Substantia nigra (tissue), 51 donors: ENCODE measurements at places on chromosomes 12 and 14.

DNA sequence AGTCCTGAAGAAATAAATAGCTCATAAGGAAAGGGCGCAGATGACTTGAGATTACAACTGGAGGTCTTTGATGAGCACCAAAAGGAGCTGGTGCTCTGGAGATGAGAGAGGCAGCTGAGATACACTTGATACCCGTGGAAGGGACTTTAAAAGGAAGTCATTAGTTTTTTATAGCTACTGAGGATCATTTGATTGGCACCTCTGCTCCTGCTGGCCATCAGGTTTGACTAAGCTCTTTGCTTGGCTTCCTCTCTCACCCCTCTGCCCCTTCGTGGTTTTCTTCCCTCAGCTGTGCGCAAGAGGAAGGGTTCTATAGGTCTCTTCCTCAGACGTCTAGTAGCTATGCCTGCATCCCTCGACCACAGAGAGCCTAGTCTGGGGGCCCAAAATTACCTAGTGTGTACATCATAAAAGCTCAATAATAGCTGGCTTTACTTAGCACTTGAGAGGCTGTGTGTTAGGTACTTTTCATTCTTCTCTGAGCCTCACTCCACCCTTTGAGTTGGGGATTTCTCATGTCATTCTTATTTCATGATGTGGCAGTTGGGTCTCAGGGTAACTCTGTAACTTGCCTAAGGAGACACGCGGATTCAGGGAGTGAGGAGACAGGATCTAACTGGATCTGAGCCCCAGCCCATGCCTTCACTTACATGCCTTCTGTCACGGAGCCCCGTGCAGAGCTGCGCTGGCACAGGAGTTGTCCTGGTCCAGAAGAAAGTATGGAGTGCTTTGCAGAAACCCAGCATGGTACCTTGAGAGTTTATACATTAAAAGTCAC is 68.4 kb upstream of the ASPG start:
- DNase-seq = no peak

GRCh38 chr14:30417999-30418398 is 141.0 kb upstream of the G2E3 start:
- DNase-seq = no peak

DNA sequence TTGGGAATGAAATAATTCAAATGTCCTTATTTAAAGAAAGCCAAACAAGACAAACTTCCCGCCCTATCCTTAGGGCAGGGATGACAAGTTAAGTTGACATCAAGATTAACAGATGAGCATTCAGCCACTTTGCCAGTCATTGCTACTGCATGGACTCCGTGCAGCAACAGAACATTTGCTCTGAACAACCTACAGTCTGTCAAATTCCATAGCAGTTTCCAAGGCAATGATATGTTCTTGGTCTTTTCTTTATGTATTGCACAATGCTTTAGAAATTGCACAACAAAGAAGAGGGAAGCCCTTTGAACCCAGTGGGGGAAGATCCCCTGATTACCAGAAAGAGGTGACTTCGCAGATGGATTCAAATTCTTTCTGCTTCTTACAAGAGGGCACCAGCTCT is 269.8 kb downstream of the BCAT1 start:
- no peak for DNase-seq

DNA sequence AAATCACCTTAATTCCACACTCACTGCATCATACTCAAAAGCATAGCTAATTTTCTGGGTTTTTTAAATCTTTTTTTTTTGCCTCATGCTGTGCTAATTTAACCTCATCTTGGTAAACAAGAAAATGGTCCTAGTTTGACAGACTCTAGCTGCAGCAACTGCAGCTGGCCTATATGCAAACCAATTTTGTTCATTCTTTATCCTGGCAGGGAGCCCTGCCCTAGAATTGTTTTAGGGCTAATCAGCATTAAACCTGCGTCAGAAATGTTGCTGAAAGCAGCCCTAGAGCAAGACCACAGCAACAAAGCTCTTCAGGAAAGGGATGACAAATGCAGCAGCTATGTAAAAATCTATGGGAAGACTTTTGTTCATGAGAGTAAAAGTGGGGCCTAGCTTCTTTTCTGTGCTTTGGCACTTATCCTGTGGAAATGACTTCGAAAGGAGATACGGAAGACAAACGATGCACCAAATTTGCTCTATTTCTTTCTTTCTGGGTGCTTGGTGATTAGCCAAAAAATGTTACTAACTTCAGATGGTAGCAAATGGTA is 72.2 kb downstream of the DENND5B start:
- no peak for DNase-seq

DNA sequence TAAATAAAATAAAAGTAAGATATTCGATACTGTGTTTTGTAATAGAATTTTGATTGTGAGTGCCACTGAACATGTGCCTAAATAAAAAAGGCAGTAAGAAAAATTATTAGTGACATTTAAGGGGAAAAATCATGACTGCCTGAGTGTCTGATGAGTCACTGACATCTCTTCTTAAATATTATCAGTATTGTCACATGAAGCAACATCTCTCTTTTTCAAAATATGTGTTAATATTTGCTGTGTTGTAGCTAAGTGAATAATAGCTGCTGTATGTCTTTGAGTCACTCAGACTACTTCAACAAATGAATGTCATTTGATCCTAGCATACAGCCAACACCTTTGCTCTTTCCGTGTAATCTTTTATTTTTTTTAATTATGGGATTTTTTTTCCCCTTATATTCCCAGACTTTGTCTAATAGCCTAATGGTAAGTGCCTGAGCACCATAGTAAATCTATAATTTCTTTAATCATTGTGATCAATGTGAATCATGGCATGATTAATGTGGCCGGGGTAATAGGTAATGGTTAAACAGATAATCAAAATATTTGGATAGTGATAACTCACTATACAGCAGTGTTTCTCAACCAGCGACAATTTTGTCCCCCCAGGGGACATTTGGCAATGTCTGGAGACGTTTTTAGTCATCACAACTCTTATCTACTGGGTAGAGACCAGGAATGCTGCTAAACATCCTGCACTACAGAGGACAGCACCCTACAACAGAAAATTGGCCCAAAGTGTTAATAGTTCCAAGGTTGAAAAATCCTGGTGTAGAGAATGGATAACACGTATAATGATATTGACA is 11.7 kb upstream of the OTX2 start:
- DNase-seq = no peak

GRCh38 chr12:54926246-54926645 is 58.3 kb downstream of the TESPA1 start:
- DNase-seq = no peak

DNA sequence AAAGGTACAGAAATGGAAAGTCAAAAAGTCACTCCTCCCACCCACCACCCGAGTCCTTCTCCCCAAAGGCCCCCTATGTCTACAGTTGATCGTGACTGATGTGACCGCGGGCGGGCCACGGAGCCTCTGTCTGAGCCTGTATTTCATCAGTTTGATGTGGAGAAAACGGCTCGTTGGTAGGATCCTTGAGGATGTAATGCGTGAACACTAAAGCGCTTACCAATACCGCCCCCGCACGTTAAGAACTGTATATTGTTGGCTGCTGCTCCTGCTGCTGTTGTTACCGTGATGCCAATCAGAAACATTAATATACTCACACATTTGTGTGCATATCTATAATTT is 24.6 kb upstream of the UBC start:
- no peak for DNase-seq
